Heart right ventricle (tissue), 16 donors: ENCODE measurements at places on chromosomes 6 and 20. TPM values are rescaled to one million over a fixed set of nuclear protein-coding genes. Genes with fewer than 3 reads are reported as not detected.

The WFDC13 gene
- not detected for total RNA-seq

The CD24 gene
- total RNA-seq = 0.66 TPM

The POLR1H gene
- total RNA-seq = 14.8 TPM

The SLC52A3 gene
- 2.6 TPM for total RNA-seq

The C2 gene
- total RNA-seq = 4.4 TPM

The HLA-DOB gene
- 0.45 TPM for total RNA-seq

The HLA-DQA2 gene
- total RNA-seq = 0.45 TPM

The FHL5 gene
- total RNA-seq = 11.8 TPM

The CLPSL1 gene
- total RNA-seq = not detected

The VSX1 gene
- total RNA-seq = 0.31 TPM

The HMGCLL1 gene
- 1.2 TPM for total RNA-seq

The KIF6 gene
- total RNA-seq = 0.82 TPM
